ENCODE measurements at places on chromosomes 3 and 15. TPM values are rescaled to one million over a fixed set of nuclear protein-coding genes. Genes with fewer than 3 reads are reported as not detected.

DNA sequence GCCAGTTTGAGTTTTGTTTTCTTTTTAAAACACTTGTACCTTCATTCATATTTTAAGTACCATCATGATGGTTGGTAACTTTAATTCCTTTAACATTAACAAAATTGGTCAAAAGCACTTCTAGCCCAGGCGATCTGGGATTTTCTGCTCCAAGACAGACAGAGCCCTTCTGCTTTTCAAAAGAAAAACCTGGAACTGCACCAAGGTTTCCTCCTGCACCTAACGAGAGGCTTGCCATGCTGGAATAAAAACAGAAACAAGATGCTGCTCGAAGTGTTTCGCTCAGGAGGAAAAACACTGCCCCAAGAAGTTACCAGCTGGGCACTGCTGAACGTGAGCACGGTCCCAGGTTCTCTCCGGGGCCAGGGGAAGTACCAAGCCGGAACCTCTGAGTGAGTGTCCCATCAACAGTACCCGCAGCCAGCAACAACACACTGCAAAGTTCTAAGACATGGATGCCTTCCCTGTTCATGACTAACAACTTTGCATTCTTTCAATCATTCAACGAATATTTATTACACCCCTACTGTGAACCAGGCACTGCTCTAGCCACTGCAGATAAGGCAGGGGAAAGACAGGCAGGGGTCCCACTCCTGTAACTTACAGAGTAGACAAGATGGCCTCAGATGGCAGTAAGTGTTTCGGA lies 98.8 kb downstream of the XXYLT1 start:
- peak overlapping the region; percentile 4 for H3K27ac ChIP-seq
- H3K4me1 ChIP-seq: peaks cover 24% of the 10 kb centered on the region
- no peaks in the 10 kb centered on the region for H3K27me3 ChIP-seq
- no peak for DNase-seq
- H3K4me3 ChIP-seq: no peak overlapping the region
- H3K36me3 ChIP-seq: peaks cover 3% of the 10 kb centered on the region

- no peak overlapping the region for H3K27ac ChIP-seq
- H3K36me3 ChIP-seq: no peaks in the 10 kb centered on the region
These were observed 108.1 kb upstream of the TPM1 start for GRCh38 chr15:62934236-62934971.

GABRB3 gene
- 2.3 TPM for total RNA-seq

- H3K36me3 ChIP-seq: no peaks in the 10 kb centered on the region
- no peak overlapping the region for H3K4me3 ChIP-seq
- no peaks in the 10 kb centered on the region for H3K27me3 ChIP-seq
- no peaks in the 10 kb centered on the region for H3K4me1 ChIP-seq
These were observed 33.1 kb upstream of the EIF5A2 start for GRCh38 chr3:170941551-170941950.

DNA sequence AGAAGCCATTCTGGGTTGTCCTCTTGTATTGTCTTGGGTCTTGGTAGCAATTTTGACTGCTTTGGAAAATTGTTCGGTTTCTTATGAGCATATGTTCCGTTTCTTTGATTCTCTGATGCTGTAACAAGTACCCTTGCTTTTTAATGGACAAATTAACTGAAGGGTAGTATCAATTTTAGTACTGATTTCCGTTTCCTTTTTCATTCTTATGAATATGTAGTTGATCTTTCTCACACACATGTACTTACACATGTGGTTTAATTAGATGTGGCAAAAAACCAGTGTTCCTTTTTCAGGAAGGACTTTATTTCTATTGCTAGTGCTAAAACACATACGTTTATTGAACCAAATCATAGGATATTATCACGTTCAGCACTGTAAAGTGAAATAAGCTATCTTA lies 119.1 kb downstream of the TCF12 start:
- DNase-seq: no peak
- no peak overlapping the region for H3K4me3 ChIP-seq
- no peaks in the 10 kb centered on the region for H3K4me1 ChIP-seq
- H3K36me3 ChIP-seq: no peaks in the 10 kb centered on the region

- no peak overlapping the region for H3K4me3 ChIP-seq
- DNase-seq: peak; percentile 93
- H3K27me3 ChIP-seq: no peaks in the 10 kb centered on the region
- H3K36me3 ChIP-seq: no peaks in the 10 kb centered on the region
- H3K27ac ChIP-seq: no peak overlapping the region
These were observed 59.1 kb downstream of the CORO2B start for GRCh38 chr15:68637767-68638404.

STARD9 gene
- total RNA-seq: 18.6 TPM

DNA sequence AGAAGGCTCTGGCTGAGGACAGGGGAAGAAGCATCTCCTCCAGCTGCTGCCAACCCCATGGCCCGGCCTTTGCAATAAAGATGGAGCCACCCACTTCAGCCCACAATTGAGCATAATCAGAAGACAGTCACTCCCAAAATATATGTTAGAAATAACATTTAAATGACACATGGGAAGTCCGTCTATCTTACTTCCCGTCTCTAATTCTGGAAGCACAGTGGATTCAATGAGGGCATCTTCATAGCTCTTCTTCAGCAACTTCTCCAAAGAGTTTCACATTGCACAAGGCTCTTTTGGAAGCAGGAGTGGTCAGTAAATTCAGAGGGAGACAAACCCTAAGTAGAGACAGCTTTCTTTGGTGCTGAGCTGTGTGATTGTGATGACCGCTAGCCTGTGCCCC lies 67.0 kb upstream of the SEC61A1 start:
- DNase-seq: peak; percentile 40
- H3K27ac ChIP-seq: no peak overlapping the region
- no peaks in the 10 kb centered on the region for H3K27me3 ChIP-seq
- H3K4me1 ChIP-seq: peaks cover 7% of the 10 kb centered on the region

GRCh38 chr3:181265750-181266333 lies 276.3 kb upstream of the DNAJC19 start:
- H3K27me3 ChIP-seq: no peaks in the 10 kb centered on the region
- no peak overlapping the region for H3K27ac ChIP-seq
- no peak for DNase-seq
- no peaks in the 10 kb centered on the region for H3K4me1 ChIP-seq
- H3K4me3 ChIP-seq: no peak overlapping the region

GRCh38 chr3:9946112-9947024 lies 5.8 kb downstream of the PRRT3 start:
- peak overlapping the region; percentile 70 for H3K27ac ChIP-seq
- peaks cover 28% of the 10 kb centered on the region for H3K36me3 ChIP-seq
- H3K4me1 ChIP-seq: peaks cover 16% of the 10 kb centered on the region

DNA sequence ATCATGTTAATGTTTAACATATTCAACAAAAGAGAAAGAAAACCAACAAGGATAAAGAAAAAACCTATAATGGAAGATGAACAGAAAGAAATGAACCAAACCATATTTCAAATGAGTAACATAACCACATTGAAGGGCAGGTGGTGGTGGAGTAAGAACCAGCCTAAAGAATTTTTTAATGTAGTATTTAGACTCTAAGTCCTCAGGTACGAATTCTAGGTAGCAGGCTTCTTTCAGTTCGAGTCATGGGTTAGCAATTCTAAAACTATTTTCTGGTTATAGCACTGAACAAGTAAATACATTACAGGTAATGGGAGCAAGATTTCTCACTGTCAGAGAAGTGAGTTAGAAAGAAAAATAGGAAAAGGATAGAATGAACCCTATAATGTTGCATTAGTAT lies 24.4 kb downstream of the DCBLD2 start:
- no peak overlapping the region for H3K4me3 ChIP-seq
- H3K27me3 ChIP-seq: no peaks in the 10 kb centered on the region
- DNase-seq: no peak
- no peaks in the 10 kb centered on the region for H3K4me1 ChIP-seq
- no peak overlapping the region for H3K27ac ChIP-seq

SLC12A1 gene
- total RNA-seq: not detected

GRCh38 chr3:15723624-15723884 lies 74.2 kb downstream of the ANKRD28 start:
- H3K36me3 ChIP-seq: peaks cover 19% of the 10 kb centered on the region
- H3K27me3 ChIP-seq: no peaks in the 10 kb centered on the region
- H3K4me1 ChIP-seq: no peaks in the 10 kb centered on the region
- H3K4me3 ChIP-seq: no peak overlapping the region

- H3K27ac ChIP-seq: no peak overlapping the region
- no peaks in the 10 kb centered on the region for H3K36me3 ChIP-seq
- H3K27me3 ChIP-seq: peaks cover 14% of the 10 kb centered on the region
- no peak overlapping the region for H3K4me3 ChIP-seq
- no peak for DNase-seq
- H3K4me1 ChIP-seq: peaks cover 7% of the 10 kb centered on the region
These were observed 259.7 kb upstream of the TLE3 start for GRCh38 chr15:70357453-70357852.

PARP9 gene
- 12.7 TPM for total RNA-seq

GRCh38 chr3:129947538-129948240 lies 26.8 kb upstream of the TRH start:
- no peak for DNase-seq
- no peak overlapping the region for H3K27ac ChIP-seq
- H3K36me3 ChIP-seq: no peaks in the 10 kb centered on the region
- no peak overlapping the region for H3K4me3 ChIP-seq
